ENCODE measurements at places on chromosomes 4 and X. TPM values are rescaled to one million over a fixed set of nuclear protein-coding genes. Genes with fewer than 3 reads are reported as not detected.

DNA sequence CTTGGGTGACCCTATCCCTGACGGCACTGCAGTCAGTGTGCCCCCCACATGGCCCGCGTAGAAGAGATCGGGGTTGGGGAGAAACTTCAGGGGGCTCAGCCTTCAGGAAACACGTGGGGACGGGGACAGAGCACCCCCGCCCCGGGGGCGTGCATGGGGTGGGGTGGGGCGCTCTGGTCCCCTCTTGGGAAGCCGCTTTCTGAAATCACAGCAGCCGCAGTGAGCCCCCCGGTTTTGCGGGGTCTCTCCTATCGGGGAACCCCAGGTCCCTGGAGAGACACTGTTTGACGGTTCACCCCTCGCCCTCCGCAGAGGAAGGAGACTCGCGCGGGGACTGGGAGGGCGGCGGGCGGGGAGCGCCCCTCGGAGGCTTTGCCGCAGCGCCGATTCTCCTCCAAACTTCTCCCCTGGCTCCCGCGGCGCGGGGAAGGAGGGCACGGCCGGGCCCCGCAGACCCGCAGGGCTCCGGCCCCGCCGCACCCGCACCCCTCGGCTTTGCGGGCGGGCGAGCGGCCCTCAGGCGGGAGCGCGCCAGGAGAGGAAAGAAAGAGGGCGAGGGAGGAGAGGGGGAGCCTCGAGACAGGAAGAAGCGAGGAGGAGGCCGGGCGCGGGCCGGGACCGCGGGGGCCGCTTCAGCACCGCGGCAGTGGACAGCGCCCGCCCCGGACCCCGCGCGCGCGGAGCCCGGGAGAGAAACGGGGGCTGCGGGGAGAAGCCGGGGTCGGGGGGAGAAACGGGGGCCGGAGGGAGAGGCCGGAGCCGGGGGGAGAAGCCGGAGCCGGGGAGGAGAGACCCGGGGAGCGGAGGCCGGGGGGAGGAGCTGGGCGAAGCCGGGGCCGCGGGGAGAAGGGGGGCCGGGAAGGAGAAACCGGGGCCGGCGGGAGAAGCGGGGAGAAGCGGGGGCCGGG, 612 bp downstream of the CPLX1 start:
- no peaks in the 10 kb centered on the region for H3K4me1 ChIP-seq
- H3K27ac ChIP-seq, result no peak overlapping the region
- H3K4me3 ChIP-seq, result no peak overlapping the region
- peaks cover 33% of the 10 kb centered on the region for H3K27me3 ChIP-seq
- DNase-seq, result no peak
- H3K36me3 ChIP-seq, result no peaks in the 10 kb centered on the region

DNA sequence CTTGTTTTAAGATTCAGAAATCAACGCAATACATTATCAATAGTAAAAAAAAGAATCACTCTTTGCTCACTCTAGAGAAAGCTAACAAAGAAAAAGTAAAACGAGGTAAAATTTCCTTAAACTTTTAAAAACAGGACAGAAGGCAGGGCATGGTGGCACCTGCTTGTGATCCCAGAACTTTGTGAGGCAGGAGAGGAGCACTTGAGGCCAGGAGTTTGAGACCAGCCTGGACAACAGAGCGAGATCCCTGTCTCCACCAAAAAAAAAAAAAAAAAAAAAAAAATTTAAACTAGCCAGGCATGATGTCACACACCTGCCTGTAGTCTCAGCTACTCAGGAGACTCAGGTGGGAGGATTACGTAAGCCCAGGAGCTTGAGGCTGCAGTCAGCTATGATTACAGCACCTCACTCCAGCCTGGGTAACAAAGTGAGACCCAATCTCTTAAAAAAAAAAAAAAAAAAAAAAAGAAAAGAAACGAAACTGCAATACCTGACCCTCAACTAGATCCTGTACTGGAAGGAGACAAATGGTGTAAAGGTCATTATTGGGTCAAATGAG, 3.5 kb downstream of the CCNI start:
- H3K36me3 ChIP-seq, result peaks cover 12% of the 10 kb centered on the region
- no peak overlapping the region for H3K27ac ChIP-seq
- DNase-seq, result no peak
- H3K4me3 ChIP-seq, result no peak overlapping the region
- H3K4me1 ChIP-seq, result peaks cover 48% of the 10 kb centered on the region
- H3K27me3 ChIP-seq, result peaks cover 4% of the 10 kb centered on the region

GRCh38 chrX:9403374-9403773, 61.5 kb upstream of the TBL1X start:
- H3K27me3 ChIP-seq, result no peaks in the 10 kb centered on the region
- no peaks in the 10 kb centered on the region for H3K36me3 ChIP-seq
- no peaks in the 10 kb centered on the region for H3K4me1 ChIP-seq
- DNase-seq, result no peak

DNA sequence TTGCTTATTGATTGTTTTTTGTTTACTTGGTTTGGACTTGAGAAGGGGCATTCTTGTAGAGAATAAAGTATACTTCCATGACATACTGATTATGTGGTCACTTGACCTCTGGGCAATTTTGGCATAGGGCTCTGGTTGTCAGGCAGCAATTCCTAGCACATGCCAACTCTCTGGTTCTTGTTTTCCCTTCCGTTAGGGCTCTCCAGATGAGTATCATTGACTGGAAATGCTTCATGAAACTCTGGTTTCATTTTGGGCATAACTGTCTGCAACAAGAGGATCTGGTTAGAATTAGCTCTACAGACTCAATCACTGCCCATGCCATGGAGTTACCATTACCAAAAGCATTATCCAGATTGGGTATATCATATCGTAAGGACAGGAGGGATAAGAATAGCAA, 1057.9 kb downstream of the FAT4 start:
- H3K27me3 ChIP-seq, result no peaks in the 10 kb centered on the region
- no peak overlapping the region for H3K27ac ChIP-seq
- H3K4me1 ChIP-seq, result no peaks in the 10 kb centered on the region
- no peaks in the 10 kb centered on the region for H3K36me3 ChIP-seq
- no peak overlapping the region for H3K4me3 ChIP-seq

DNA sequence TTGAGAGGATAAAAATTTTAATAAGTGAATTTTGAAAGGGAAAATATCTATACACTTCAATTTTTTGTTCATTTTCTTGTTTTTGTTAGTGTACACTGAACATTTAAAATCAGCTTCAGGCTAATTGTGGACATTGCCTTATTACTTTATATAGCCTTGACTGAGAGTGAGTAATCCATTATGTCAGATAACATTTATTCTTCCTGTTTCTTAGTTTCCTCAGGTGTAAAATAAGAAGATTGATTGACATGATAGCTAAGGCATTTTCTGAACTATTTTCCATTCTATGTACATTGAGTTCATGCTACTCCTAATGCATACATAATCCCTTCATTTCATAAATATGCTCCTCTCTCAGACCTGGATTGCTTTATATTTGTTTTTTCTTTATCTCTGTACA, 607.3 kb upstream of the AADAT start:
- H3K27me3 ChIP-seq, result no peaks in the 10 kb centered on the region
- DNase-seq, result no peak
- H3K4me1 ChIP-seq, result no peaks in the 10 kb centered on the region

DNA sequence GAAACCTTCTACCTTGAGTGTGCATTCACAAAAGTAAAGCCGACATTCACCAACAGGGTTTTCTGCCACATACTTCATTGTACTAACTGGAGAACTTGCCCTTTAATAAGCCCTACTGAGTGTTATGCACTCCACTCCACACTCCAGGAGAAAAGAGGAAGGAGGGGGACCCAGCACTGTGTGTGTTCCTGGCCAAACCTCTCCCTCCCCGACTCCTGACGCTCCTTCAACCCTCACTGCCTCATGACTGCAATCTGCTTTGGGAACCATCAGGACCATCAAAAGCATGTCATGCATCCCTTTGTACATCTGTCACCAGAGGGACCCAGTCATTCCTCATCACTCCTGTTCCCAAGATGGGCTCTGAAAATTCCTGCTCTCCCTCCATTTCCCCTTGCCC, 143.7 kb downstream of the RASL11B start:
- H3K27ac ChIP-seq, result no peak overlapping the region
- DNase-seq, result no peak
- H3K4me1 ChIP-seq, result peaks cover 7% of the 10 kb centered on the region
- no peaks in the 10 kb centered on the region for H3K27me3 ChIP-seq
- no peak overlapping the region for H3K4me3 ChIP-seq

DNA sequence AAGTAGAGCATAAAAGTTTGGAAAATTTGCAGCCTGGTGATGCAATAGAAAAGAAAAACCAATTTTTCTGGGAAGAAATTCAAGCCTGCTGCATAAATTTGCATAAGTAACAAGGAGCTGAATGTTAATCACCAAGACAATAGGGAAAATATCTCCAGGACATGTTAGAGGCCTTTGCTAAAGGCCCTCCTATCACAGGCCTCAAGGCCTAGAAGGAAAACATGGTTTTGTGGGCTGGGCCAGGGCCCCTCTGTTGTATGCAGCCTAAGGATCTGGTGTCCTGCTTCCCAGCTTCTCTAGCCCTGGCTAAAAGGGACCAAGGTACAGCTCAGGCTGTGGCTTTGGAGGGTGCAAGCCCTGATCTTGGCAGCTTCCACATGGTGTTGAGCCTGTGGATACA, 6.2 kb upstream of the RTL3 start:
- H3K36me3 ChIP-seq, result no peaks in the 10 kb centered on the region
- H3K27me3 ChIP-seq, result no peaks in the 10 kb centered on the region
- no peak for DNase-seq
- no peak overlapping the region for H3K4me3 ChIP-seq

DNA sequence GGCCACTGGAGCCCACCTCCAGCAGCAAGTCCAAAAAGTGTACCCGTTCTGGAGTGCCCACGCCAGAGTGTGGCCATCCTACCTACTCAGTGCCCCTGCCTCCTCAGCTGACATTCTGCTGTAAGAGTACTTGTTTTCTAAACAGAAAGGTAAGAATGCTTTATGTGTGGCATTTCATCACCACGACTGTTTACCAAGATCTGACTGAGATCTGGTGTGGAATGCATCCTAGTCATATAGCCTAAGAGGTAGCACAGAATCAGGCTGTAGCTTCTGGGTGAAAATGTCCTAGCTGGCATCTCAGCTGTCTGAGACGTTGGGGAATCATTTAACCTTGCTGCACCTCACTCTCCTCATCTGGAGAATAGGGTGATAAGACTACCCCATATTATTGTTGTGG, 638.7 kb upstream of the TENM3 start:
- no peak overlapping the region for H3K27ac ChIP-seq
- no peak overlapping the region for H3K4me3 ChIP-seq
- no peaks in the 10 kb centered on the region for H3K27me3 ChIP-seq
- no peak for DNase-seq
- no peaks in the 10 kb centered on the region for H3K4me1 ChIP-seq

The PDE6B gene
- total RNA-seq, result 10.1 TPM
